ENCODE measurements at places on chromosomes 2 and 18.

DNA sequence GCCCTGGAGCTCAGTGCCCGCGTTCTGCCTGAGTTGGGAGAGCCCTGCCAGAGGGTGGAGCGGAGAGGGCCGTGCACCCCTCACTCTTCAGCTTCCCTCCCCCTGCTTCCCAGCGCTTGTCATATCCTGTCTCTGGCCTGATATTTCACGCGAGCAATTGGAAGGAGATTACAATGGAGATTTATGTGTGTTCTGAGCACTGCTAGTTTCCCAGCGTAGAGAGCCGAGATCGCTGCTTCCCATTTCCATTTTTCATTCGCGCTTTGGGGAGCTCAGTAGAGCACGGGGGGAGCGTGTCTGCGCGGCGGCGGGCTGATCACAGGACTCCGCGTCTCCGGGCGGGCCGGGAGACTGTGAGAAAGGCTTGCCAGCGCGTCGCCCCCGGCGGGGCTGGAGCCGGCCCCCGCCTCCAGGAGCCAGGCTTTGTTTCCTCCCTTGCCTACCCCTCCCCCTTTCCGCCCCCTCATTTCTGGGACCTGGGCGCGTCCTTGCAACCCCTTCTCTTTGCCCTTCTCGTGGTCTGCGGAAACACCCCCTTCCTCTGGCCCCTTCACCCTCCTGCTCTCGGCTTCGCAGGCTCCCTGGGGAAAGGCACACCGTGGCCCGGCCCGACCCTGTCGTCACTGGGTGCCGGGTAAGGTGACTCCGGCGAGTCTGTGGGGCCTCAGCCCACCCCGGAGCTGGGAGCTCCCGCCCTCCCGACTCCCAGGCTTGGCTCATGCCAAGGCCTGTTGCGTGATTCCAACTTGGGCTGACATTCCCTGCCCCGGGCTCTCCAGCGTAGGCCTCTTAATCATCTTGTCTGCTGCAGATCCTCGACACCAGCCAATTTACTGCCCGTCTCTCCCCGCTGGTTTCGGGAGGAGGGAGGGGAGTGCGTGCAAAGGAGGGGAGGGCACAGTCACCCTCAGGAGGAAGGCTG lies 5.8 kb downstream of the DLX2 start:
- DNase-seq, result peak; percentile 26

DNA sequence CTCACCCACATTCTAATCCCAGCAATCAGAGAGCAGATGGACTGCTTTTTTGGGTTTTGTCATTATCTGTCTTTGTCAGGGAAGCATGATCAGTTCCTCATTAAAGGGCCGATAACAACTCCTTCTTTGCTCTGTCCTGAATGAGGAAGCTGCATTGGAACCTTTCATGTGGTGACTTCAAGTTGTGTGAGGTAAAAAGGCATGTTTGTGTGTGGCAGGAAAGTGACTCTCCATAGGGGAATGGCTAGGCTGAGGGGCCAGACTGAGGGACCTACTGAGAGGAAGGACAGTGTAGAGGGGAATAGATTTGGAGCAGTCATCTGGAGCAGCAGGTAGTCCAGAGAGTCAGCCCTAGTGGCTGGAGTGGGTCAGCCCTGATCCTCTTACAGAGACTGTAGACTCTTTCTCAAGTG lies 23.6 kb upstream of the LRRTM1 start:
- no peak for DNase-seq

DNA sequence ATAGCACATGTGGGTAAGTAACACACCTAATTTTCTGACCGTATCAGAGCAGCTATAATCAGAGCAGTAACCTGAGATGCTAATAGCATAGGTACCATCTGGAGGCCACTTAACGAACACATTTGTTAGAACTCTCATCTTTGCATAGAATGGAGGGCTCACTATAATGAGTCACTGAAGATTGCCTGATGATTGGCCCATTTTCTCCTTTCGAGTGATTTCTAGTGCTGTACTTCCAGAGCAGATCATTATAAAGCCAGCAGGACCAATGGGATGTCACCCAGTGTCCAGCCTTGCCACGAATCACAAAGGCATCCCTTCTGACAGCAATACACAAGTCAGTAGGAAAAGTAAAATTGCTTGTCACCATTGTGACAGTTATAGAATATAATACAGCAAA lies 81.7 kb upstream of the REV1 start:
- no peak for DNase-seq

- peak; percentile 43 for DNase-seq
Observed at GRCh38 chr2:5365871-5366461, 326.2 kb upstream of the SOX11 start.

DNA sequence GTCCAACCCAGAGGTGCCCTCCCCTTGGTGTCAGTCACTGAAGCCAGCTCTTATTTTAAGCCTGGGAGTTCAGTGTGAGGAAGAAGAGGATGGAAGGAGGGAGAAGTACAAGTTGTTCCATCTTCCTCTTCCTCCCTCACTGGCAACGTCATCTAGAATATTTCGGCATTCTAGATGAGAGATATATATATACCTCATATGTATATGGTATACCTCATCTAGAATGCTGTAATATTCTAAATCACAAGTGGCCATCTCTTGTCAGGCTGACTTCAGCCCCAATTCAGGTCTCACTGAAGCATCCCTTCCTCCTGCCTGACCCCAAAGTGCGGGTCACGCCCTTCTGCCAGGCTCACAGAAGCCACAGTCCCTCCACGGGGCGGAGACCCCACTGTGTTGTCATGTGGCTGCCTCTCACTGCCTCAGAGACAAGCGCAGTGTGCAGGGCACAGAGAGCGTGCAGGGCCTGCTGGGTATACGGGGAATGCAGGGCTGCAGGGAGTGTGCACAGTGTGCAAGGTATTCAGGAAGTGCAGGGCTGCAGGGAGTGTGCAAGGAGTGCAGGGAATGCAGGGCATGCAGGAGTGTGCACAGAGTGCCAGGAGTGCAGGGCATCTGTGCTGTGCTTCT lies 32.8 kb upstream of the B3GNT7 start:
- DNase-seq, result no peak

GRCh38 chr2:62091471-62091870 lies 104.4 kb upstream of the B3GNT2 start:
- DNase-seq, result no peak

DNA sequence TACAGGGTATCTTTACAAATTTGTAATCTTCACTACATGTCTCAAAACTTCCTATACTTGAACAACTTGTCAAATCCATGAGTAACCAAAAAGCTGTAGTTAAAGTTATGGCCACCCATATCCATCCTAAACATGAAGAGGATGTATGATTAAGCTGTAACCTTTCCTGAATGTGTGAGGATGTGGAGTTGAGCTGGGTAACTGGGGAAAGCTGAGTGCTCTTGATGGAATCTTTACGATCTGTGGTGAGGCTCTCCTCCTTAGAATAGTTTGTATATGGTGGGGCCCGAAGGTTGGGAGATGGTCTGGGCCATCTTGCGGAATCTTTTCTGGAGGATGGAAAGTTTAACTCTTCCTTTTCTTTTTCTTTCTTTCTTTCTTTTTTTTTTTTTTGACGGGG lies 29.4 kb downstream of the DPP4 start:
- no peak for DNase-seq

- DNase-seq, result no peak
Observed at GRCh38 chr2:78201064-78201575, 678.9 kb upstream of the LRRTM4 start.

GRCh38 chr2:108413711-108414095 lies 35.3 kb upstream of the GCC2 start:
- no peak for DNase-seq

DNA sequence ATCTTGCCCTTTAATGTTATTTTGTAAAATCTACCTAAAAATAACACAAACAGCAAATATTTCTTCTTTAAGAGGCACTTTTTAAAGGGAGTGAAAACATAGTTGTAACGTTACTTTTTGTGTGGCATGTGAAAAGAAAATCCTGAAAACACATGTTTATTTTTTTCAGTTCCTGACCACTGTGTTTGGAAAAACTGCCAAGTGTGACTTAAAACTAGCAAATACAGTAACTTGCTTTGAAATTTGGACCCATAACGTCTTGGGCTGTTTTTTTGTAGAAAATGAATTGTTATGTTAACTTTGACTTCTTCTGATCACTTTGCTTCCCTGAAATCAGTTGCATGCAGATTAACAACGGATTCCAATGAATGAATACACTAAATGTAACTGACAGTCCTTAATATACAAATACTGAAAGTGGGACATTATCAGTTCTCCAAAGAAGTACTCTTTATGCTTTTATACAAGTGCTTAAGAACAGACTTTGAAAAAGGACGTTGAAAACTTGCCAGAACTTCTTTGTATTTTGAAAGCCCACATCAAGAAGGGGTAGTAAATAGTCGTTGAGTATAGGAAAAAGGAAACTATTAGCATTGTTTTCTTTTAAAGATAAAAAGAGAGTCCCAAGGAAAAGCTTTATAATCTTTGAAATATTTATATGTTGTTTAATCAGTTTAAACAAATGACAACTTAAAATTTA lies 96.1 kb upstream of the ZEB2 start:
- DNase-seq, result no peak

- DNase-seq, result no peak
Observed at GRCh38 chr2:158099716-158100115, 2.0 kb upstream of the UPP2 start.

DNA sequence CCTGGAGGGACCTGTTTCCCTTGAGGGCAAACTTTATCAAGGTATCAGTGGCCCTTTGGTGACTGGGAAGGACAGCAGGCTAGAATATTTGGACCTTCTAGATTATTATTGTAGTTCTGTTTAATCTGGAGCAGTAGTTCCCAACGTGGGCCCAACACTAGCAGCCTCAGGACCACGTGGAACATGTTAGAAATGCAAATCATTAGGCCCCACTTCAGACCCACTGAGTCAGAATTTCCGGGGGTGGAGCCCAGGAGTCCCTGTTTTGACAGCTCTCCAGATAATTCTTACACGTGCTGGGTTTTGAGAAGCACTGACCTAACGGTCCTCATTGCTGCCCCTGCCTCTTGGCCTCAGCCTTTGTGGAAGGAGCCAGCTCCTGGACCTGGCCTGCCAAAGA lies 25.5 kb upstream of the DYNC2LI1 start:
- DNase-seq, result no peak

GRCh38 chr2:160256507-160256906 lies 56.4 kb upstream of the ITGB6 start:
- DNase-seq, result no peak

GRCh38 chr2:172323861-172324597 lies 103.4 kb upstream of the ITGA6 start:
- no peak for DNase-seq

DNA sequence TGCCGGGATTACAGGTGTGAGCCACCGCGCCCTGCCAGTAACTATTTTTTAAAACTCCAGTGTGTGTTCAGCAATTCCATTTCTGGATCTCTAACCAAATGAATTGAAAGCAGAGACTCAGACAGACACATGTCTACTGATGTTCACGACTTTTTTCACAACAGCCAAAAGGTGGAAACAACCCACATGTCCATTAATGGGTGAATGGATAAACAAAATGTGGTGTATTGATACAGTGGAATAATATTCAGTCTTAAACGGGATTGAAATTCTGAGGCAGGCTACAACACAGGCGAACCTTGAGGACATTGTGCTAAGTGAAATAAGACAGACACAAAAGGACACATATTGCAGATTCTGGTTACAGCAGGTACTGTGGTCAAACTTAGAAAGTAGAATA lies 55.0 kb downstream of the DDX1 start:
- DNase-seq, result no peak

DNA sequence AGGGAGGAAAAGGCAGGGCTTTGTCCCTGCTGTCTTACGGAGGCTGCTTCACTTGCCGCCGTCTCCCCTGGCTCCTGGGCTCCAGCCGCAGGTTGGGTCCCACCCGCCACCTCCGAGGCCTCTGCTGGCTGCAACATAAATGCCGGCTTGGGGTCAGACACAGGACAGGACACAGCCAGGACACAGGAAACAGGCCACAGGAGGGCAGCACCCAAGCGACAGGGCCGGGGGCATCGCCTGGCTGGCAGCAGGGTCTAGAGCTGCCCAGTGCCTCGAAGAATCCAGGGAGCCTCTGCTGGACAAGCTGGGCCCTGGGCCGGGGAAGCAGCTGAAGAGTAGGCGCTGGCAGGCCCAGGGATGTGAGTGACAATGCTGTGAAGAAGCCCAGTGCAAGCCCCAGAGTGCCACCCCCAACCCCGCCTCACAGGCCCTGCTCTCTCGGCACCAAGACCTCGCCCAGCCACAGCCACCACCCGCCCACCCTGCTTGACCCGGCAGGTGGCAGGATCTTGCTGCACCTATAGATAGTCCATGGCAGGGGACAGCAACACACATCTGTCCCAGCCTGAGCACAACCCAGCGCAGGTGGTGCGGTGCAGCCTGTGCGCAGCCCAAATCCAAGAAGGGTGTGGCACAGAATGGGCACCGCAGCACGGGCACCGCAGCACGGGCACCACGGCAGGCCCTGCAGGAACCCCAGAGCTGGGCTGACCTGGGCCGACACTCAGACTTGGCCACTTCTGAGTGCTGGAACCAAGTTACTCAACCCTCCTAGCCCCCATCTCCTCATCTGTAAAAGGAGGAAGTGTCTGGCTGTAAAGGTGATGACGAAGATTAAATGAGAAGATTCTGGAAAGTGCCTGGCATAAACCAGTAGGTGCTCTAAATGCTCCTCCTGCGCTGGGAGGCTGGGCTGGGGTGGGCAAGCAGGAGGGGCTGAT lies 55.6 kb downstream of the BIN1 start:
- peak; percentile 58 for DNase-seq

GRCh38 chr2:233708942-233709341 lies 3.8 kb upstream of the UGT1A5 start:
- no peak for DNase-seq

Data from 8988T (cell line).